OCI-LY7 (cell line): ENCODE measurements at places on chromosomes 3 and 15.
A peak's percentile ranks its signal among the peaks of the same experiment; 100 is the strongest.

GRCh38 chr3:46496746-46497555, 825 bp upstream of the RTP3 start:
- DNase-seq: peak; percentile 72

DNA sequence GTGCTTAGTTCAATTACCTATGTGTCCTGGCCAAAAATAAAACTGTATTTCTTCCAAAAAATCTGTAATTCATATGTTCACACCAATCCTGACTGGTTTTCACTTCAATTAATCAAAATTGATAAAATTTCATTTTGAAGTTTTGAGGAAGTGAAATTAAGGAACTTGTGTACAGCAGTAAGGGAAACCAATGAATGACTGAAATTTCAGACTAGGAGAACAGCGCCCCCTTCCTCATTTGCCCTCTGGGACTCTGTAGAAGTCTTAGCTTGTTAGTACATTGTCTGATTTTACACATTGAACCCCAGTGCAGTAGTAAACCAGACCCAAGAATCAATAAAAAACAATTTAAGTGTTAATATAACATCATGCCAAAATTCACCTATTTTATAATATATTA, 495.3 kb upstream of the AGTR1 start:
- DNase-seq: peak; percentile 1

- DNase-seq: no peak
Observed at GRCh38 chr3:122183893-122184590, 574 bp downstream of the CASR start.

- DNase-seq: no peak
Observed at GRCh38 chr3:156729460-156730179, 55.2 kb downstream of the TIPARP start.

DNA sequence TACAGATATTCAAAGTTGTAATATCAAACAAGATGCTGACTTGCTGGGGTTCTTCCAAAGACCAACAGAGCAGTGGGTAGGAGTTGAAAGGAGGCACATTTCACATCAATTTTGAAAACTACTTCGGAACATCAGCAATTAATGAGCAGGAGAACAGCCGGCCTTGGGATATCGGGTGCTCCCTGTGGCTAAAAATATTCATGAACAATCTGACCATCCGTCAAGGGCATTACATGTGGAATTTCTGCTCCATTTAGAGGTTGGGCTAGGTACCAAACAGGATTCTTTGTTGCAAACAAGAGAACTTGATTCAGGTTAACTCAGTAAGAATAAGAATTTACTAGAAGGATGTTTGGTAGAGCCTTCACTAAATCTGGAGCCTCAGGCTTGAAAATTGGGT, 223.9 kb downstream of the RYR3 start:
- DNase-seq: no peak

DNA sequence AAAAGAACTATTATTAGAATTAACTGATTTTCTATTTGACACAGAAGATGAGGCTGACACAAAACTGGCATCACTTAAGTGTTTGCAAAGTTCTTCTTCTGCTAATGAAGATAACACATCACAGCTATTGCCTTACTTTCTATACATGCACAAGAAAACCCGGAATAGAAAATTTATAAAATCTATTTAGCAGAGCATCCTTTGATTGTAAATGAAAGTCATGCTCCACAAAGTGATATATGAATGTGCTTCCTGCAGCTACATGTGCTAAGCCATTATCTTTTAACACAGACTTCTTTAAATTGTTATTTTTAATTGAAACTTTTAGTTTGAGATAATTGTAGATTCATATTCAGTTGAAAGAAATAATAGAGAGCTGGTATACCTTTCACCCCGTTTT, 27.0 kb downstream of the DENND4A start:
- no peak for DNase-seq

- DNase-seq: no peak
Observed at GRCh38 chr3:177499779-177500423, 302.6 kb upstream of the TBL1XR1 start.

DNA sequence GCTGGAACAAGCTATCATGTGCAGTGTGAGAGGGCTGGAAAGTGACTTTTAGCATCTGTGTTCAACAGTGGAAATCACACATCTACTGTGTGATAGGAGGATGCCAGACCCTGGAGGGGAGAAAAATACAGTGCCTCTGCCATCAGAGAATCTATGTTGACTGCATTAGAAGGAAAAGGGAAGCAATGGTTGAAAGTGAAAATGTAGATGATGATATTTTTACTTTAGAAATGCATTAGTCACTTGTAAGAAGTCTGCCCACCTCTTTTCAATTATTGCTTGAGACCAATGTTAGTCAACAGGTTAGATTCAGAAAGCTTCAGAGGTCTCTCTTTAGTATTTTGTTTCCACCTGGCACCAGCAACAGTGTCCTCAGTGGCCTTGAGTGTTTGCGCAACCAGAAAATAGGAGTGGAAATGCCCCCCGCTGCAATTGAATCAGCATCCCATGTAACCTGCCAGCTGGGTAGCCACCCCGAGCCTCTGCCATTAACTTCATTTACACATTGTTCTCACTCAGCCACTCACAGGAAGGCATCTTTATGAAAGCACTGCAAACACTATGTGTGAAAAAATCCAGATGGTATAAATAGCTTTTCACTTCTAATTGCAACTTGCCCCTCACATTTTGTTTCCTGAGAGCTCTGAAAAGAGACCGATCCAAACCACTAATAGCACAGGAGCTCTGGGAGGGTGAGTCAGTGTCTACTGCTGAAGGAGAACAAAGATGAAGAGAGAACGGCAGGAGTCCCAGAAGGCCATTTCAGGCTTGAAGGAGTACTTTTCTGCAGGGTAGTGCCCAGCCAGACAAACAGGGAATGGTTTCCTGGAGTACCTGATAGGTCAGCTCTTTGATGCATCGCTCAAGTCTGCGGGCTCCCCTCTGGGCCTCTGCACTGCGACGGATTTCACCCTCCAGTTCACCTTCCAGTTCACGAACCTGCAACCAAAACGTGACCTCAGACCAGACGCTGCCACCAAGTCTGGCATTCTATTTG, 92.1 kb downstream of the HHLA2 start:
- DNase-seq: no peak

- DNase-seq: no peak
Observed at GRCh38 chr3:191238321-191238817, 39.3 kb downstream of the OSTN start.

- DNase-seq: no peak
Observed at GRCh38 chr15:57148262-57148661, 228.0 kb upstream of the CGNL1 start.

- DNase-seq: no peak
Observed at GRCh38 chr3:159830523-159831154, 158.0 kb upstream of the IL12A start.

GRCh38 chr3:62332017-62332416, 41.3 kb downstream of the FEZF2 start:
- DNase-seq: no peak

GRCh38 chr15:43702174-43702573, 8.5 kb downstream of the CKMT1A start:
- no peak for DNase-seq

DNA sequence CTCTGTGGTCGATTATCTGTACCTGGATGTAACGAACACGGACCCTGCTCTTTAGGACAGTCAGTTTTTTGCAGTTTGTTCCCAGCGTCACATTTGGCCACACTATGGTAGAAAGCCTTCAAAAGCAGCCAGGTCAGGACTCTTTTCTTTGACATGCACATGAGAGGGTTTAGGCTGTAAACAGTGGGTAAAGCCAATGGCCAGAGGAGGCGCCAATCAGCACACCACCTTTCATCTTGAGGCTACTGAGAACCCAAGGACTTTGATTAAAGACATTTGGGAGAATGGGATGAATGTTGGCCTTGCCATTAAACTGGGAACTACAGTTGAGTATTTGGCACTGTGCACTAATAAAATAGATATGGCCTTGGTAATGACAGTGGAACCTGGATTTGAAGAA, 225.9 kb downstream of the OXSM start:
- DNase-seq: no peak

- DNase-seq: no peak
Observed at GRCh38 chr15:80141916-80142598, 10.7 kb upstream of the FAH start.

GRCh38 chr3:107939691-107940442, 151.0 kb downstream of the CD47 start:
- no peak for DNase-seq

DNA sequence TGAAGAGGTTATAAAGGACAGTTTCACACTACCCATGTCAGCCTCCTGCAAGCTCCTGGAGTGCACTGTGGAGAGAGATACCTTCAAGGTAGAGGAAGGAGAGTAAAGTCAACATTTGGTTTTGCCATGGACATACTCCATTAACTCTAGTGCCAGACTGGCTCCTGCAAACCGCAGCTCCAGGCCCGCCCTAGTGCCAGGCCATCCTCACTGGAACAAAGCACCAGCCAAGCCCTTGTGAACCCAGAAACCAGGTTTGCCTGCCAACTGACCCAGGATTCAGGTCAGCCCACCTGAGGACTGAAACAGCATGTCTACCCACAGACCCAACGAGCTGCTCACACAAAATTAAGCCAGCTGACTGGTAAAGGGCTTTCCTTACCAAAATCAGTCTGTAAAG, 41.0 kb upstream of the TP63 start:
- no peak for DNase-seq

GRCh38 chr3:148880681-148881080, 15.6 kb downstream of the CPA3 start:
- DNase-seq: peak; percentile 10

GRCh38 chr15:72021604-72022003, 96.3 kb downstream of the MYO9A start:
- no peak for DNase-seq

- no peak for DNase-seq
Observed at GRCh38 chr3:129197321-129197720, 13.6 kb upstream of the CNBP start.

GRCh38 chr15:40762919-40763800, 708 bp upstream of the GCHFR start:
- DNase-seq: no peak

DNA sequence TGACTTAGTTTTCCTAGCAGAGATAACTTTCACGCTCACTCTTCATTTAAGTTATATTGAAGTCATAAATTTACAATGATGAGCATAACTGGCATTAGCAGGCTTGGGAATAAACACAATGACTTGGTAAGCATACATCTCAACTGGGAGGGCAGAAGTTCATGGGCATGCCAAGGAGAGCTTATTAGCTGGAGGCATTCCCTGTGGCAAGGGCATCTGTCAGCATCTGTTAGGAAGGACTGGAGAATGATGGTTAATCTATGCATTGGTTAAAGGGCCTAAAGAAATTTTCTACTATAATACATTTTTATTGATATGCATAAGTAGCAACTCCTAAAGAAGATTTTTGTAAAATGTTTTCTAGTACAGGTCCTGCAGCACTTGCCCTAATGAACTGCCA, 52.4 kb downstream of the NEK11 start:
- DNase-seq: no peak

DNA sequence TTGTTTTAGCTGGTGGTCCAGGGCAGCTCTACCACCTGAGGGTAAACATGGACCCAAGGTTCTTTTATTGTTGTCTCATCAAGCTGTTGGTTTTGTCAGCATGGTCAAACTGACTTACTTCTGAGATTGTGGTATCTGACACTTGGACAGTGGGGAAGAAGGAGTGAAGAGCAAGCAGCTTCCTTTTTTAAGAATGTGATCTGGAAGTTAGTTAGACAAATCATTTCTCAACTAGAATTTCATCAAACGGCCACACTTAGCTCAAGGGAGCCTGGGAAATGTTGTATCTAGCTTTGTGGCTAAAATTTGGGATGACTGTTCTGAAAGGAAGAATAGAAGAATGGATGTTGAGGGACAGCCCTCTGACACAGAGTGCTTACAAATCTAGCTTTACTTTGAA, 215.2 kb downstream of the ZNF621 start:
- DNase-seq: no peak

GRCh38 chr15:68415501-68416157, 16.3 kb downstream of the ITGA11 start:
- no peak for DNase-seq

GRCh38 chr3:174430986-174431385, 428.1 kb upstream of the NAALADL2 start:
- DNase-seq: no peak

GRCh38 chr15:40277471-40277870, 5.4 kb downstream of the ANKRD63 start:
- peak; percentile 20 for DNase-seq

- DNase-seq: no peak
Observed at GRCh38 chr15:66724732-66725463, 22.9 kb downstream of the SMAD6 start.

GRCh38 chr3:112984485-112984884, 6.3 kb upstream of the GTPBP8 start:
- no peak for DNase-seq

GRCh38 chr3:185504636-185505035, 5.8 kb upstream of the TMEM41A start:
- no peak for DNase-seq

DNA sequence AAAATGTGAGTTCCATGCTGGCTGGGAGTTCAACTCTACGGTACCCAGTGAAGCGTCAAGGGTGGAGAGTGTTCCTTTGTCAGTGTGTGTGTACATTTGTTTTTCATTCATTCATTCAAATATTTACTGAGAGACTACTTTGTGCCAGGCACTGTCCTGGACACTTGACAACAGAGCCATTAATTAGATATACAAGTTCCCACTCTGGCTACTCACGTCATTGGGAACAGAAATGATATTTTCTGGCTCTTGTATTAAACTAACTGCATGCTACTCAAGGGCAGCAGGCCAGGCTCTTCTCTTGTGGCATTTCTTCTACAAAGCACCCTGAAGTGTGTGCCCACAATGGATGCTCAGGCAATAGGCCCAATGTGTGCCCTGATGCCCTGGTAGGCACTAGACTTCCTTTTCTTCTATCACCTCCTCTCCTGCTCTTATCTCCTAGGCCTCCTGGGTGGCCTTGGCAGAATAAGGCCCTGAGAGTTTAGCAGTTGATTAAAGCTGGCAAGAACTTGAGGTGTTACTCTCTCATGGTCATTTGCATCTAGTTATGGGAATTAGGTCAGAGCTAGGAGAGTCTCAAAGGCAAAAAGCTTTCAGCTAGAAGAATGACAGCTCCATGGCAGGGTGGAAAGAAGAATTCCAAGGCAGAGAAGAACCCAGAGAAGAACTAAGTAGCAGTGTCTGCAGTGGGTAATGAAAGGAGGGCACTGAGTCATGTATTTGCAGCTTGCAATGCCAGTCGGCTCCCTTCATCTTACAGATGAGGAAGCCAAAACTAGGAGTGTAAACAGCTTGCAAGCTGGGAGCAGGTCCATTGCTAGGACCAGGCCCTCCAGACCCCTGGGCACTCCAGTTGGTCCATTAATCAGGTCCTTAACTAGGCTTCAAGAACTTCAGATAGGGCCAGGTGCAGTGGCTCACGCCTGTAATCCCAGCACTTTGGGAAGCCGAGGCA, 14.0 kb upstream of the SMAD3 start:
- DNase-seq: no peak

DNA sequence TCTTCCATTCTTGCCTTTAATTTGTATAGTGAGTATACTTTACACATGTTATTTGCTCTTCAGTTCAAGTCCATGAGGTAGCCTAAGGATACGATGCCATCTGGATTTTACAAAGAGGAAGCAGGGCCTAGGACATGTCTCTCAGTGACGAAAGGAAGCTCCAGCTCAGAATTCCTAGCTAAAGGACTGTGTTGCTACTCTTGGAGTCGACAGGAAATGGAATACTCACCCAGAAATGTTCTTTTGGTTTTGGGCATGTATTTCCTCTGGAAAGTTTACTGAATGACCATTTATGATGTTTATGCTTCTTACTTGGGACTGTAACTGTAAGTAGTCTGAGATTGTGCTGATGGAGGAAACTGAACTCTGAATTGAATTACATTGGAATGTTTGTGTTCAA, 12.5 kb downstream of the OXNAD1 start:
- no peak for DNase-seq
